Activated CD8-positive, alpha-beta memory T cell treated with anti-CD3 and anti-CD28 coated beads for 1 hour (primary cell): ENCODE measurements at places on chromosomes 16 and 17.

DNA sequence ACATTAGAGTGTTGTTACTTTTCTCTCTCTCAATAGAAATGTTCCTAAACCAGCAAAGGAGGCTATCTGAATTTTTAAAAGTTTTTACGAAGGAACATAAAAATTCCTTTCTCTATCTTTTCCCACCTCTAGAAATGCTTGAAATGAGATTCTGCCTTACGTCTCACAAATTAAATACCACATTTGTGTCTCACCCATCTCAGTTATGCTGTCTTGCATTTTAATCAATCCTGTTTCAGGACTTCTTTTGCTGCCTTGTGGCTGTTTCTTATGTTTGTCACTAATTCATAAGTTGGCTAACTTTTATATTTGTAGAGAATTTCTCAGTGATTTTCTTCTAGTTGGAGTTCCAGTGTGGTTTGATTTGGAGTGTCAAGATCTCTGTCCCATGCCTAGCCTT is 3.5 kb downstream of the OMG start:
- DNase-seq, result no peak

- no peak for DNase-seq
Observed at GRCh38 chr16:63461248-63461841, 1425.1 kb upstream of the CDH8 start.

DNA sequence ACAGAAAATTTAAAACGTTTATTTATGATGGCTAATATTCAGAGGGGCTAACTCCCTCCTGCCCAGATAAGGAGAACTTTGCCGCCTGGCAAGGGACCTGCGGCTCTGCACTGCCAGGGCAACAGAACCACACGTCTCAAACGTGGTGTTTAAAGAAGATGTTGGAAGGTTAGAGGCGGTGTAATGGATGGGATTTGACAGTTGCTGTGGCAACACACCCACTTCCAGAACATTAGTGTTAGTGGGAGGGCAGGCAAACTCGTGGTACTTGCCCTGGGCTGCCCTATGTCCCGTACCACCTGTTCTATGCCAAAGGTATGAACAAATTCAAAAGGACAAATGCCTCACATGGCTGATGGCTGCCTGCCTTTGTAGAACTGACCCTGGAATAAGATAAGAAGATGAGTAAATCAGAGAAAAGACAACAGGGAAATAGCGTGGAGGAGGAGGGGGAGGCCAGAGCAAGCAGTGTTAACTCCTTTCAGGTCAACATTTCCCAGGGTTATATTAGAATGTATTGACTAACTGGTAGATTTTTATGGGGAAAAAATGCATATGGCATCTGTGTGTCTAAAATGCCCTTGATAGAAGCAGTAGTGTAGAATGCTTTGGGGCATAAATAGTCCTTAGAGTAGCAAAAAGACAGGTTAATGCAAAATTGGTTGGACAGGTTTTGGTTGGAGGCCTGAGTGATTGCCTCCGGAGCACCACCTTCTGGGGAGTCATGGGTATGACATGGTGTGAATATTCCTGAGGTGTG is 30.8 kb downstream of the HLF start:
- peak; percentile 5 for DNase-seq

GRCh38 chr16:2040041-2040786 is 7.4 kb downstream of the NTHL1 start:
- no peak for DNase-seq

DNA sequence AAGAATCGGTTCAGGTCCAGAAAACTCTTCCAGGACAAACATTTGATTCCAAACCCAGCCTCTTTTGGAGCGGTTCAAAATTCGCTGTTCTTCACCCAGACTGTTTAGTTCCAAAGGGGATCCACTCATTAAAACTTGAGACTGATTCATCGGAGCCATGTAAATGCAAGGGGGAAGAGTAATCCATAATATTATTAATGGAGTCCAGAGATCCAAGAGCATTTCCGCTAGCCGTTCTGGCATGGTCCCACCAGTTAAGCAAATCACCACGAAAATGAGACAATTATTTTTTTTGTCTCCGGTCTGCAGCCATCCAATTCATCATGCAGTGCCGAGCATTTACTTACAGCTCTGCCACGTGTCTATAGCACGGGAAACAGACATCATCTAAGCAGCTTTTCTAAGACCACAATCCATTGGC is 15.1 kb downstream of the CDH8 start:
- no peak for DNase-seq

DNA sequence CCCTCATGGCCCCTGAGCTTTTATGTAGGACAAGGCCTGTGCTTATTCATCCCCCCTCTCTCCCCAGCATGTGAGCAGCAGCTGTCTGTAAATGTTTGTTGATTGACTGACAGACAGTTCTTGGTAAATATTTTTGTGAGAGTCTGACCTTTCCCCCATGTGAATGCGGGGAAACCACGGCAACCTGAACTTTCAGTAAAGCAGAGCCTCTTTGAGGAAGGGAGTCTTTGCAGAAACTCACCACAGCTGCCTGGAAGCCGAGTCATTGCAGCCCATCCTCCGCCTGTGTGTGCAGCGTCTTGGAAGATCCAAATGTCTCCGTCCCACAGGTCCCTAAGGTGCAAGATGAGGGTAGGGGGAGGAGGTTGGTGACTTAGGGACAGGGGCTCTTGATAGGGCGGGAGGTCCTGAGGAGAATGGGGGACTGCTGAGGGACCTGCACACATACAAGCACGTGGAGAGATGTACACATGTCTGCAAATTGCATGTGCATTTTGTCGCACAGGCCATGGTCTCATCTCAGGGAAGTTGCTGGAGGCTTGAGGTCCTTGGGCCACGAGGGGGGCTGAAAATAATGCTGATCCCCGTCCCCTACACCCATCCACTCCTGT is 23.0 kb upstream of the IL21R start:
- DNase-seq, result no peak

DNA sequence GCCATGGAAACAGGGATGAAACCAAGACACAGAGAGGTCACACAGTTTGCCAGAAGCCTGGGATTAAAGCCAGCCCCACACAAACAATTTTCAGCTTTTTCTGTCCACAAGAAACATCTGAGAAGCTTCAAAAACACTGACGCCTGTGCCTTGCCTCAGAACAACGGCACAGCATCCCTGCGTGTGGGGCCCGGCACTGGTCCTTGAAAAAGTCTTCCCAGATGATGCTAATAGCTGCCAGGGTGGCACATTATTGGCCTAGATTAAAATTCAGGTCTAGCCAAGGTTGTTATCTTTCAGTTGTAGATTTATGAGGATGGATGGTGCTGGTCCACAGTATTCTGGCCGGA is 321.4 kb downstream of the HAPSTR1 start:
- no peak for DNase-seq

DNA sequence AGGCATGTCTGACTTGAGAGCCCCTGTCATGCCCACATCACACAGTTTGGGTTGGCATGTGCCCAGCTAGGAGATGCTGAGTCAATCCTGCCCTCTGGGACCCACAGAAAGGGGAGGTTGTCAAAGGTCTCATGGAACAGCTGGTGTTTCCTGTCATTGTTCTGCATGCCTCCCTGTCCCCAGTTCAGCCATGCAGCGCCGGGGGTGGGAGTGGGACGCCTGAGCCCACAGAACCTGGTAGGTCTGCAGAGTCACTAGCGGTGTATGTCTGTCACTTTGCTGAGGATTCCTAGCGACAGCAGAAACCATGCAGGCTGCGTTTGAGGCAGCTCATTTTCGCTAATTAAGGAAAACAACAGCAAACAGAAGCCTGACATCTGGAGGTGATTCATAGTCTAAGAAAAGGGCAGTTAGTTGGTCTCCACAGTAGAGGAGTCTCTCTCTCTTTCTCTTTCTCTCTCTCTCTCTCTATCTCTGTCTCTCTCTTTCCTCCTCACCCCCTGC is 19.6 kb upstream of the CCL1 start:
- no peak for DNase-seq

GRCh38 chr17:48293319-48294019 is 136.5 kb downstream of the SKAP1 start:
- no peak for DNase-seq

DNA sequence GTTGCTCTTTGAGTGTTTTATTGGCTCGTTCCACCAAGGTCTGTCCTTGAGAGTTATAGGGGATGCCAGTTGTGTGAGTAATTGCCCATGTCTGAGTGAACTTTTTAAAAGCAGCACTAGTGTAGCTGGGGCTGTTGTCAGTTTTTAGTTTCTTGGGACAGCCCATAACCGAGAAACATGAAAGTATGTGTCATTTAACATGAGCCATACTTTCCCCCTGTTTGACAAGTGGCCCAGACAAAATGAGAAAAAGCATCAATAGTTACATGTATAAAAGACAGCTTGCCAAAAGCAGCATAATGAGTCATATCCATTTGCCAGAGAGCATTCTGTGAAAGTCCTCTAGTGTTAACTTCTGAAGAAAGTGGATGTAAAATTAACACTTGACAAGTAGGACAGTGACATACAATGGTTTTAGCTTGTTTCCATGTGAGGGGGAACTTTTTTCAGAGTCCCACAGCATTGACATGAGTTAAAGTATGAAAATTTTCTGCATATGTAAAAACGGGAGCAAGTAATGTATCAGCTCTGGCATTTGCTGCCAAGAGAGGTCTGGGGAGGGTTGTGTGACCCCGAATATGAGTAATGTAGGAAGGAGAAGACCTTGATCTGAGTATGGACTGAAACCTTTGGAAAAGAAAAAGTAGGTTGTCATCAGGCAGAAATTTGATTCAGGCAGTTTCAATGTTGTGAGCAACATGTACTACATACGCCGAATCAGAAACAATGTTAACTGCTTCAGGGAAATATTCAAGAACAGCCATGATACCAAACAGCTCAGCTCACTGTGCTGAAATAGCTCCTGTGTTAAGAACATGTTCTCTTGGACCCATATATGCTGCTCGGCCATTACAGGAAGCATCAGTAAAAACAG is 56.8 kb upstream of the ARL4D start:
- DNase-seq, result no peak

DNA sequence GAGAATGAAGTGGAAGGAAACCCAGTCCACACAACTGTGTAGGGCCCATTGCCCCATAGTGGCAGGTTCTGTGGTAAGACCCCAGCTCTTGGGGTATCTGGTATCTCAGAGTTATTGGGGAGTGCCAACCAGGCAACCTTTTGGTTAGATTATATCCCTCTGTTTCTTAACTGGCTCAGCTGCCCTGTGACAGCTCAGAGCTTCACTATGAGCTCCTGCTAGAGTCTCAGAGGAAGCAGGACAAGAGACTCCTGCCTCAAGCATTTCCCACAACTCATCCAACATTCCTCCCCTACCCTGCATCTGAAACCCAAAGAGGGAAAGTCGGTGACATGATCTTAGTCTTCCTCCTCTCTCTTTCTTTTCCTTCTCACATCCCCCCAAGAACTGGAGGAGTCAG is 292.3 kb downstream of the SHISA9 start:
- no peak for DNase-seq
